ENCODE measurements at places on chromosomes 4 and X.

- no peak for DNase-seq
Observed at GRCh38 chr4:48645225-48645794, 134.8 kb downstream of the FRYL start.

DNA sequence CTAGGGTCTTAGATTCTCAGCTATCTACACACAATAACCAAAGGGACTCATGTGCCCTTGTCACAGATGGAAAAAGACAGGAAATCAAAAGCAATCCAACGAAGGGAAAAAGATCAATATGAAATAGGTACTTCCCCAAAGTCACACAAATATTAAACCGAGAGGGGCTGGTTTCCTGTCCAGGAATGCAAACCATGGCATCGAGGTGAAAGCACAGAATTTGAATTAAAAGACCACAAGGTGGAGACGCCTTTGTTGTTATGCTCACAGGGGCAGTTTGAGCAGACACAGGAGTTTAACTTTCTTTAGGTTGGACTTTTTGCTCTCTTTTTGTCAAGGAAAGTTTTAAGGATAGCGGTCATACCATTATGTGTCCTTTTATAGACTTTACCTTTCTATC lies 14.3 kb downstream of the H2BW1 start:
- no peak for DNase-seq

DNA sequence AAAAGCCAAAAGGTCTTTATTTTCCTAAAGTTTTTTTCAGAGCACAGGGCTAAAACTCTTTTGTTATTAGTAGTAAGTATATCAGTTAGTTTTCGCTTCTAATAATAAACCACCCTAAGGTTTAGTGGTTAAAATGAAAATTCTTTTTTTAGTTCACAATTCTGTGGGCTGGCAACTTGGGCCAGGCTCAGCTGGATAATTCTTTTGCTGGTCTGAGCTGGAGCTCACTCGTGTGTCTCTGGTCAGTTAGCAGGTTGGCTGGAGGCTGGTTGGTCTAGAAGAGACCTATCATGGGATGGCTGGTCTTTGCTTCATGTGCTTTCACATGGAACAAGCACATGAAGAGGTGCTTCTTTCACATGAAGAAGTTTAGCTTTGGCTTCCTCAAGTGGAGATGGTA lies 227.1 kb upstream of the LCORL start:
- DNase-seq: no peak

- DNase-seq: no peak
Observed at GRCh38 chr4:177116161-177116560, 193.5 kb upstream of the NEIL3 start.

GRCh38 chr4:137039370-137039769 lies 492.9 kb downstream of the PCDH18 start:
- no peak for DNase-seq

- DNase-seq: no peak
Observed at GRCh38 chrX:131791608-131792355, 231.3 kb upstream of the STK26 start.

GRCh38 chr4:620851-621261 lies 4.5 kb upstream of the PDE6B start:
- no peak for DNase-seq
